Muscle of leg (tissue), 16 donors: ENCODE measurements at places on chromosomes 1 and 21.

- H3K4me3 ChIP-seq = no peak overlapping the region
- no peak for DNase-seq
- no peak overlapping the region for H3K27ac ChIP-seq
- peaks cover 66% of the 10 kb centered on the region for H3K36me3 ChIP-seq
- H3K27me3 ChIP-seq = no peaks in the 10 kb centered on the region
Measured at GRCh38 chr1:9746651-9747050, 77.1 kb downstream of the CLSTN1 start.

GRCh38 chr21:25626757-25627156 is 12.3 kb upstream of the JAM2 start:
- peak overlapping the region; percentile 13 for H3K27ac ChIP-seq
- DNase-seq = peak; percentile 42
- no peak overlapping the region for H3K4me3 ChIP-seq
- H3K4me1 ChIP-seq = peaks cover 3% of the 10 kb centered on the region

GRCh38 chr1:172581779-172582178 is 48.8 kb downstream of the SUCO start:
- H3K27me3 ChIP-seq = no peaks in the 10 kb centered on the region
- no peak for DNase-seq
- no peaks in the 10 kb centered on the region for H3K36me3 ChIP-seq
- no peak overlapping the region for H3K27ac ChIP-seq

DNA sequence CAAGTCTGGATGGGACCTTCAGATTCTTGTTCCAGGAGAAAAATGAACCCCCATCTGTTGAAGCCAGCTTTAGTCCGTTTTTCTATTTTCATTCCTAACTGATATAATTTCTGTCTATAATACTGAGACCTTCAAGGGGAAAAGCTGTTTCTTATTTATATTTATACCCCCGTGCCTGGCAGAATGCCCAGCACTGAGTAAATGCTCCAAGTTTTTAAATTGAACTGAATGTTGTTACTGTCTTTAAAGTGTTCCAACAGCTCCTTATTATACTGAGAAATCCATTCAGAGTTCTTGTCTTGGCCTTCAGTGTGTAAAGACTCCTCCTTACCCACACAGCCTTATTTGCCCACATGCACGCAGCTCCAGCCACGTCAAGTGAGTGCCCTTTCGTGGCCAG is 178.6 kb upstream of the HMGB4 start:
- H3K4me3 ChIP-seq = no peak overlapping the region
- H3K36me3 ChIP-seq = no peaks in the 10 kb centered on the region
- DNase-seq = peak; percentile 20
- no peak overlapping the region for H3K27ac ChIP-seq
- H3K27me3 ChIP-seq = peaks cover 7% of the 10 kb centered on the region
- no peaks in the 10 kb centered on the region for H3K4me1 ChIP-seq

DNA sequence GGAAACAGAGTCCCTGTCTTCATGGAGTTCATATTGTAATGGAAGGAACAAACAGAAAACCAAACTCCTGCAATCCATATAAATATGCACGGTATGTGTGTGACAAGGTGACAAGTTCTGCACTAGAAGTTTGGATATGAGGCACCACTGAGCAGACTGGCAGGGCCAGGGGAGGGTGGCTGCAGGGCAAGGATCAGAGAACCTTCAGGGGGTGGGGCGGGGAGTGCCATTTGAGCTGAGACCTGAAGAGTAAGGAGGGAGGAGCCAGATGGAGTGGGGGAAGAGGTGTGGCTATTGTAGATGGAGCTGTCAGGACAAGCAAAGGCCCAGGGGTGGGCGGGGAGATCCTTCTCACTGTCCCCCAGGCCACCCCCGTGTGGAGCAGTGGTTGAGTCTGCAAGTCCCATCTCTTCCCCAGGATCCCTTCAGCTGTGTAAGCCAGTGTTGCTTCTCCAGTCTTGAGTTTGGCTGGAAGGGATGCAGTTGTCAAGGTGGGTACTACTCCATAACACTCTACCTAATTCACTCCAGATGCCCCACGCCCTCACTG is 76.4 kb downstream of the ATP5PO start:
- DNase-seq = no peak
- no peak overlapping the region for H3K27ac ChIP-seq
- peaks cover 17% of the 10 kb centered on the region for H3K4me1 ChIP-seq
- H3K36me3 ChIP-seq = peaks cover 33% of the 10 kb centered on the region
- H3K4me3 ChIP-seq = no peak overlapping the region
- no peaks in the 10 kb centered on the region for H3K27me3 ChIP-seq

DNA sequence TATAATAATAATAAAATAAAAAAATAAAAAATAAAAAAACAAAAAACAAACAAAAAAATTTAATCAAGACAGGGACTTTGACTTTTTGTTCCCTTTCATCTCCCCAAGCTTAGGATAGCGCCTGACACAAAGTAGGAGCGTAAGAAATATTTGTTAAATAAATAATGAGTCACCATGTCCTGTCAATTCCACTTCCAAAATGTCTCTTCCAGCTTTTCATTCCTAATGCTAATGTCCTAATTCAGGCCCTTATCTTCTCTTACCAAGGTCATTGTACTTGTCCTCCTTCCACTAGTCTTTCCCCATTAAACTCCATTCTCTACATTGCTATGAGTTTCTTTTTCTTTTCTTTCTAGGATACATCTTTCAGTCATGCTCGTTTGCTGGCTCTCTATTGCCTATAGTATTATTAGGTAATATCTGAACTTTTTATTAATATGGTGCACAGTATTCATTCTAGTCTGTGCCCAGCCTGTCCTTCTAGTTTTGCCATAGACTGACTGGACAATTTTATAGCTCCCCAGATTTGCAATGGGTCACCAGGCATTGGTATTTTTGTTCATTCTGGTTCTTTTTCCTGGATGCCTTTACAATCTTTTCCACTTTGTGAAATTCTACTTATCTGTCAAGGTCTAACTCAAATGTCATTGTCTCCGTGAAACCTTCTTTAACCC is 11.4 kb downstream of the NEXN start:
- no peak for DNase-seq
- peaks cover 7% of the 10 kb centered on the region for H3K36me3 ChIP-seq
- H3K27me3 ChIP-seq = no peaks in the 10 kb centered on the region

DNA sequence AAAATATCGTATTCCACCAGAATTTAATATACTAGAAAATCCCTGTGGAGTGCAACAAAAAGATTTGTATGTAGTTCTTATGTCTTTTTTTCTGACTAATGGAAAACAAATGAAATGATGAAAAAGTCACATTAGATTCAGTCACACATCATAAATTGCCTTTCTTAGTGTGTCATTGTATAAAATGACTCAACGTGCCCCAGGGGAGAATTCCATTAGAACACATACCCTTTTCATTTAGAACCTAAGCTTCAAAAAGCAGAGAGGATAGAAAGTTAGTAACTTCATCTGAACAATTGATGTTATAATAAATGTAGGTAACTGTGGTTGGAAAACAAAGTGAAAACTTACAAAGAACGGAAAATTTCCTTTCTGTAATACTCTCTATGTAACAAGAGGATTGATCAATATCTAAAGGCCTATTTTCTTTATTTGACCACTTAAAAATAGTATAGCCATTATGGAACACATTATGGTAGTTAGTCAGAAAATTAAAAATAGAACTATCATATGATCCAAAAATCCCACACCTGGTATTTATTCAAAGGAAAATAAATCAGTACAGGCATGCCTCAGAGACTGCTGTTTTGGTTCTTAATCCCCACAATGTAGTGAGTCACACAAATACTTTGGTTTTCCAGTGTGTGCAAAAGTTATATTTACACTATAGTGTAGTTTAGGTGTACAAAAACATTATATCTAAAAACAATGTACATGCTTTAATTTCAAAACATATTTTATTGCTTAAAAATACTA is 1016.1 kb downstream of the KCNT2 start:
- H3K4me3 ChIP-seq = no peak overlapping the region
- H3K36me3 ChIP-seq = no peaks in the 10 kb centered on the region
- no peaks in the 10 kb centered on the region for H3K4me1 ChIP-seq
- H3K27ac ChIP-seq = no peak overlapping the region

DNA sequence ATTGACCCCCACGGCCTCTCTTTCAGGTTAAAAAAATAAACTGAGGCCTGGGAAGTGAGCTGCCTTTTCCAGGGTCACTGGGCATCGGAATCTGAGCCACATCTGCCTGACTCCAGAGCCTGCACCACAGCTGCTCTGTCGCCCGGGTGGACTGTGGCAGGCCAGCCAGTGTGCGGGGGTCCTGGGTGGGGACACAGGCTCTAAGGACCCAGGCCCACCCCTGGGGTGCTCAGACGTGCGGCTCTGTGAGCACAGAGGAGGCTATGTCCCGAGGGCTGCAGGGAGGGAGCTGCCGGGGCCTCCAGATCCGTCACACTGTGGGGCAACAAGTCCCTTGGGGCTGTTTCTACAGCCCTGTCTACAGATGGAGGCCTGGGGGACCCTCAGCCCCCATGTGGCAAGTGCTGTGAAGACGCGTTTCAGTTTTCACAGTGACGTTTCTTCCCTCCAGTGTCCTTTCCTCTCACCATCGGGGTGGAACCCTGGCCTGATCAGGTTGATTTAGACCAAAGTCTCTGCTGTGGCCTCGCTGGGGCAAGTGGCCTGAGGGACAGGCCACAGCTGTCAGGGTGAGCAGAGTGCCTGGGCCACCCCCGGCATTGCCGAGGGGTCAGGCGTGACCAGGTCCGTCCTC is 39.2 kb upstream of the ACTRT2 start:
- no peak overlapping the region for H3K4me3 ChIP-seq
- no peak for DNase-seq
- H3K36me3 ChIP-seq = no peaks in the 10 kb centered on the region

- no peak overlapping the region for H3K4me3 ChIP-seq
- peak; percentile 32 for DNase-seq
- no peaks in the 10 kb centered on the region for H3K27me3 ChIP-seq
- no peak overlapping the region for H3K27ac ChIP-seq
- H3K36me3 ChIP-seq = no peaks in the 10 kb centered on the region
- peaks cover 12% of the 10 kb centered on the region for H3K4me1 ChIP-seq
Measured at GRCh38 chr21:29238053-29238966, 60.4 kb upstream of the BACH1 start.

DNA sequence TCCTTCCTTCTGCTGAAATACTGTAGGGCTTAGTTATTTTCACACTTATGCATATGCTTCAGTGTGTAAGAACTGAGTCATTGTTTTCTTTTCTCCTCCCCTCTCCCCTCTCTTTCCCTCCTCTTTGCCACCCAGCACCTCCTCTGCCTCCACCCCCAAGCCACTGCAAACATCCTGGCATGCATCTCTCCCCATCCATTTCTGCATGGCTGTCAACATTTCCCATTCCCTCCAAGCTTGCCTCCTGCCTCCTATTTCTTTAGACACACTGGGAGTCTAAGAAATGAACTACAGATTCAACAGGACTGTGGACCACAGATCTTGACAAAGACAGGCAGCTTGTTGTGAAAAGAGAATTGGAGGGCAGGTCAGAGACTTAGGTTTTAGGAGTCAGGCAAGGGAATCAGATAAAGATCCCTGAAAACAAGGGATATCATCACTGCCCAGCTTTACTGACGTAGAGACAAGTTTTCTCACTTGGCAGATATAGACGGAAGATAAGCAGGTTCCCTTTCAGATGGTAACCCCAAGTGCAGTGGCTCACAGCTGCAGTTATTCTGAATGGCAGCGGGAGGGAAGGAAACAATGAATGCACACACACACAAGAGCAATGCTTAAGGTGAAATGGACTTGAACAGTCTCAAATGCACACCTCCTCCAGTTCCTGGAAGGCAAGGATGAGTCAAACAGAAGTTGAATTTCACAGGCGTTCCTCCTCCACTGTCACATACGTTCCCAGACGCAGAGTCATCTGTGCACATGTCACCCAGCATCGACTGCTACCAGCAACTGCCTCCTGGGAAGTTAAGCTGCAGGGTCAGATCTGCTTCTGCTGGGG is 56.1 kb downstream of the HIVEP3 start:
- no peak overlapping the region for H3K4me3 ChIP-seq
- H3K36me3 ChIP-seq = no peaks in the 10 kb centered on the region
- H3K27ac ChIP-seq = no peak overlapping the region

DNA sequence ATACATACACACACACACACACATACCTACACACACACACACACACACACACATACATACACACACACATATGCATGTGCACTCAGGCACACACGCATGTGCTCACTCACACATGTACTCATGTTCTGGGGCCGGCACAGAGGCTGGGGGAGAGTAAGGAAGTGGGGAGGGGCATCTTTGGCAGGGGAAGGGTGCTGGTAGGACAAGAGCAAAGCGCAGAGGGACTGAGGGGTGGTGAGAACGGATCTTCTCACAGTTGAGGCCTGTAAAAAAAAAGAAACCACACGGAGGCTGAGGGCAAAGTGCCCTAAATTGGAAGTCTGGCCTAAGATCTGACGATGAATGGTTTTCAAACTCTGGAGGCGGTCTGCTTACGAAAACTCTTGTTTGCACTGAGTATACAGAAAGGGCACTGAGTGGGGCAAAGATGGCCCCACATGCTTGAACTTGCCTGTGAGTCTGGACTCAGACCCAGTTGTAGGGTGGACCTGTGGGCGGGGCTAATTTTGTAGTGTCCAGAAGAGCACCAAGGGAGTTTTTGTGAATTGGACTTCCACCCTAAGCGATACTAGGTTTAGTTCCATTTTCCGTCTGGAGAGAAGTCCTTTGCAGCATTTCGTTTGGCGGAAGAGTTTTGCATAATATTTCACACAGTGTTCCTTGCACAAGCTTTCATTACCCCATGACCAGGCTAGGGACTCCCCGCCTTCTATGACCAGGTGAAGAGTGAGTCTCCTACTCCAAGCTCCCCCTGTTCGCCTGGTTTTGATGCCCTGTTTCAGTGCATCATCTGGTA is 79.3 kb upstream of the LYST start:
- DNase-seq = peak; percentile 36
- no peak overlapping the region for H3K27ac ChIP-seq
- no peaks in the 10 kb centered on the region for H3K4me1 ChIP-seq
- no peaks in the 10 kb centered on the region for H3K36me3 ChIP-seq

- no peaks in the 10 kb centered on the region for H3K36me3 ChIP-seq
- no peak overlapping the region for H3K27ac ChIP-seq
- no peaks in the 10 kb centered on the region for H3K27me3 ChIP-seq
Measured at GRCh38 chr1:180773210-180773865, 139.4 kb upstream of the KIAA1614 start.

- no peak for DNase-seq
- no peaks in the 10 kb centered on the region for H3K36me3 ChIP-seq
- H3K27ac ChIP-seq = no peak overlapping the region
- peaks cover 2% of the 10 kb centered on the region for H3K4me1 ChIP-seq
- H3K27me3 ChIP-seq = no peaks in the 10 kb centered on the region
Measured at GRCh38 chr21:44478124-44478800, 23.0 kb downstream of the LRRC3 start.

DNA sequence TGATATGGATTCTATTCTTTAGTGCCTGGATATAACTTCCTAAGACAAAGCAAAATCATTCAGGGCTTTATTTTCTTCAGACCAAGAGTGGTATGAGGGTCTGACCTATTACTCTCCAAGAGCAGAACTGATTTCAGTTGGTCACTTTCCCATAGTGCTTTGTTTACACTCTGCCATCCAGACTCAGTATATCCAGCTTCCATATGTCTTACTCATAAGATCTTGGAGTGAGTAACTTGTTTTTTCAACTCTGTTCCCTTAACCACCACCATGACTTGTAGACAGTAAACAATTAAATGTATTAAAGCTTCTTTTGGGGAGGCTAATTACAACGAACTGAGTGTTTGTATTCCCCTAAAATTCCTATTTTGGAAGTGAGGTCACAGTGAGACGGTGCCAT is 83.4 kb downstream of the USP24 start:
- H3K27me3 ChIP-seq = no peaks in the 10 kb centered on the region
- DNase-seq = no peak
- H3K4me1 ChIP-seq = no peaks in the 10 kb centered on the region
- no peak overlapping the region for H3K27ac ChIP-seq
- no peak overlapping the region for H3K4me3 ChIP-seq

- H3K4me1 ChIP-seq = no peaks in the 10 kb centered on the region
- H3K4me3 ChIP-seq = no peak overlapping the region
- peak; percentile 19 for DNase-seq
- H3K36me3 ChIP-seq = no peaks in the 10 kb centered on the region
- H3K27ac ChIP-seq = no peak overlapping the region
Measured at GRCh38 chr21:24023936-24024335, 1583.3 kb downstream of the MRPL39 start.
